H1 (cell line): ENCODE measurements at places on chromosomes 1 and 21. TPM values are rescaled to one million over a fixed set of nuclear protein-coding genes. Genes with fewer than 3 reads are reported as not detected.

The NTMT2 gene
- polyA plus RNA-seq = 0.17 and 0.38 TPM in 2 replicates

The TXNIP gene
- 33.4 and 56.8 TPM in 2 replicates for polyA plus RNA-seq

GRCh38 chr1:95308276-95309030 lies 74.4 kb downstream of the RWDD3 start:
- H3K27me3 ChIP-seq = no peaks in the 10 kb centered on the region
- peaks cover 10% of the 10 kb centered on the region for H3K4me1 ChIP-seq
- H3K36me3 ChIP-seq = no peaks in the 10 kb centered on the region
- H3K4me3 ChIP-seq = no peak overlapping the region

DNA sequence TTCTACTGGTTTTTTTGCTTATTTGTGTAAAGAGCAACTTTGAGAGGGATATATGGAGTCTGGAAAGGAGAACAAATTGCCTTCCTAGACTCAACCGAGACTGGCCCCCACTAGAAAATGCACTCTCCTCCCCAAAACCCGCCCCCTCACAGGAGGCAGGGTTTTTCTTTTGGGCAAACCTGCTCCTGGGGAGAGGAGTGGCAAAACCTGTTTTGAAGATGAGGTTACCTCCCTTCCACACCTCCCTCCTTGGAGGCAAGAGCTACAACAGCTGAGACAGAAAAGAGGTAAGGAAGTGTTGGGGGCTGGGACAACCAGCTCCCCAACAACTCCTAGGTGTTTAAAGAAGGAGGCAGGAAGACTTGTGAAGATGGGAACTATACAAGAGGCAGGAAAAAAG lies at the start of gene BNIPL:
Gene BNIPL (plus strand): TSS at position 231 of the 400 bp plus-strand sequence. CDS start 140 bp downstream, at position 371.
- no peaks in the 10 kb centered on the region for H3K27me3 ChIP-seq
- H3K4me3 ChIP-seq = peak within 1 kb of the TSS; percentile 41
- H3K27ac ChIP-seq = no peak within 1 kb of the TSS
- peaks cover 3% of the 10 kb centered on the region; the same call in 1 of the 2 replicates for H3K4me1 ChIP-seq

DNA sequence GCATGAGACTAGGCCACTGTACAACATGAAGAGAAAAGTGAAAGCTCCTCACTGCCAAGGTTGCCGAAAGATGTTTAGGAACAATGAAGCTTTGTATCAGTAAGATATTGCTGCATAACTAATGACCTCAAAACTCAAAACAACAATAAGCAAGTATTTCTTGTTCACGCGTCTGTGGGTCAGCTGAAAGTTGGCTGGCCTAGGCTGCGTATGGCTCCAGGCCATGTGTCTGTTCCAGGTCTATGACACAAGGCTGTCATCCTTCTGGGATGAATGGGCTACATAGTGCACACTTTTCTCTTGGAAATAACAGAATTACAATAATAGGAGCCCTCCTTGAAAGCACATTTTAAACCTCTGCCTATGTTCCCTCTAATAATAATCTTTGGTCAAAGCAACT lies 515.9 kb downstream of the PLPP3 start:
- no peaks in the 10 kb centered on the region for H3K27me3 ChIP-seq
- H3K4me3 ChIP-seq = no peak overlapping the region
- H3K27ac ChIP-seq = no peak overlapping the region
- H3K4me1 ChIP-seq = 0 out of 2 replicates have a peak, but pooled peaks cover 2% of the 10 kb centered on the region

The CYB561D1 gene
- 3.8 and 6.8 TPM in 2 replicates for polyA plus RNA-seq

DNA sequence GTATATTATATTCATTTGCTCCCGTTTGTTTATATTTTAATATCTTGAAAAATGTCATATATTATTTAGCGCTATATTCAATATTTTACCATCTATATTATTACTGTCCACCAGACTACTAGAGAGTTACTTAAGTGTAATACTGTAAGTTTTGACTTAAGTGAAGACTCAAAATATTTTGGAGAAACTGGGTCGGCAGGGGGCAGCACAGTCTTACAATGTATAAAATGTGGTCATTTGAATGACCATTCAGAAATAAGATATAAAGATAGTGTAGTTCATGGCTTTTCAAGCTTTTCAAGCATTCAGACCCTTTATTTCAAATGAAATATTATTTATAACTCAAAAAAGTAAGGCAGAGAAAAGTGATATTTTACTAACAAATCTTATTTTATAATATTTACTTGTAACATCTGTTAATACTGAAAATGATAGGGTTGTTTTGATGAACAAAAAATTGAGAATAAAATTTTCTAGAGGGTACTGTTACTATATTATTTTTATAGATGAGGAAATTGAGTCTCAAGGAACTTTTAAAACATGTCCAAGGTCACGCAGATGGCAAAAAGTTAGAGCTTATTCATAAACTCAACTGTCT lies 89.0 kb upstream of the SERTAD4 start:
- peak; percentile 77 for DNase-seq
- H3K27me3 ChIP-seq = no peaks in the 10 kb centered on the region
- H3K4me3 ChIP-seq = no peak overlapping the region
- no peaks in the 10 kb centered on the region for H3K4me1 ChIP-seq

GRCh38 chr1:212242985-212243308 lies 42.3 kb upstream of the PPP2R5A start:
- no peaks in the 10 kb centered on the region; the same call in 1 of the 2 replicates for H3K27me3 ChIP-seq
- H3K4me1 ChIP-seq = no peaks in the 10 kb centered on the region
- no peak overlapping the region for H3K4me3 ChIP-seq
- no peaks in the 10 kb centered on the region for H3K36me3 ChIP-seq
- no peak for DNase-seq
- H3K27ac ChIP-seq = no peak overlapping the region

GRCh38 chr1:152502496-152503180 lies 8.0 kb upstream of the LCE5A start:
- no peaks in the 10 kb centered on the region for H3K4me1 ChIP-seq
- H3K27me3 ChIP-seq = no peaks in the 10 kb centered on the region
- no peak overlapping the region for H3K4me3 ChIP-seq
- H3K27ac ChIP-seq = no peak overlapping the region

The GPA33 gene
- polyA plus RNA-seq = 0.67 and 0.74 TPM in 2 replicates

GRCh38 chr21:36321325-36322082 lies 1.5 kb downstream of the MORC3 start:
- DNase-seq = no peak
- H3K4me1 ChIP-seq = no peaks in the 10 kb centered on the region; the same call in 1 of the 2 replicates
- no peaks in the 10 kb centered on the region for H3K27me3 ChIP-seq
- H3K36me3 ChIP-seq = peaks cover 2% of the 10 kb centered on the region; the same call in 1 of the 2 replicates

DNA sequence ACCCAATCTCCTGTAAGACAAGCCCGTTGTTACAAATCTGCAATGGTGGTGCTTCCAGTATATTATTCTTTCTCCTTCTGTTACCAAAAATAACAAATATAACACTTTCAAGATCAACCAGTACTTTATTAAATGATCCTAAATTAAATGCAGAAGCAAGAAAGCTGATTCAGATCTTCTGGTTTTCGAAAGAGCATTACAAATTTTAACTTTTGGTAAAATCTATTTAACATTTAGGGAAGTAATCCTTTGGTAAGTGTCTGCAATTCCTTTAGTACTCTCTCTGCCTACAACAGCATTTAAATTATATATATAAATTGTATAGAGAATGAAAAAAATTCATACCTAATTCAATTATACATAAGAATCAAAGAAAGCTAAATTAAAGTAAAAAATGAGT lies 198.6 kb upstream of the HMCN1 start:
- H3K27ac ChIP-seq = no peak overlapping the region
- peaks cover 5% of the 10 kb centered on the region for H3K4me1 ChIP-seq
- no peaks in the 10 kb centered on the region for H3K36me3 ChIP-seq
- H3K4me3 ChIP-seq = no peak overlapping the region
- H3K27me3 ChIP-seq = 0 out of 2 replicates have a peak, but pooled peaks cover 3% of the 10 kb centered on the region

The CLEC20A gene
- polyA plus RNA-seq = not detected in 2 replicates

DNA sequence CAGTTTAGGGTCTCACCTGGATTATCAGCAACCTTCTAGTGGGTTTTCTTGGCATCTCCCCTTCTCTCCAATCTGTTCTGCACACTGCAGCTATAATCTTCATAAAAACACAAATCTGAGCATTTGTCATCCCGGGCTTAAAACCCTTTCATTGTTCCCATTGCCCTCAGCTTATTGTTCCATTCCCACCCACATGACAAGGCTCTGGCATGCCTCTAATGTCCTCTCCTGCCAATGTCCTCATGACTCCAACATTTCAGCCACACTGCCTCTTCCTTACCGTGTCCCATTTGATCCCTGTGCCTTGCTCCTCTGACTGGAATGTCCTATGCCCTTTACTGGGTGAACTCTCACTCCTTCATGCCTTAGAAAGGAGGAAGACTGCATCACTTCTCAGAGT lies 7.5 kb upstream of the DPH2 start:
- H3K27ac ChIP-seq = no peak overlapping the region
- H3K4me3 ChIP-seq = no peak overlapping the region
- H3K4me1 ChIP-seq = no peaks in the 10 kb centered on the region

The CFHR4 gene
- not detected in 2 replicates for polyA plus RNA-seq

DNA sequence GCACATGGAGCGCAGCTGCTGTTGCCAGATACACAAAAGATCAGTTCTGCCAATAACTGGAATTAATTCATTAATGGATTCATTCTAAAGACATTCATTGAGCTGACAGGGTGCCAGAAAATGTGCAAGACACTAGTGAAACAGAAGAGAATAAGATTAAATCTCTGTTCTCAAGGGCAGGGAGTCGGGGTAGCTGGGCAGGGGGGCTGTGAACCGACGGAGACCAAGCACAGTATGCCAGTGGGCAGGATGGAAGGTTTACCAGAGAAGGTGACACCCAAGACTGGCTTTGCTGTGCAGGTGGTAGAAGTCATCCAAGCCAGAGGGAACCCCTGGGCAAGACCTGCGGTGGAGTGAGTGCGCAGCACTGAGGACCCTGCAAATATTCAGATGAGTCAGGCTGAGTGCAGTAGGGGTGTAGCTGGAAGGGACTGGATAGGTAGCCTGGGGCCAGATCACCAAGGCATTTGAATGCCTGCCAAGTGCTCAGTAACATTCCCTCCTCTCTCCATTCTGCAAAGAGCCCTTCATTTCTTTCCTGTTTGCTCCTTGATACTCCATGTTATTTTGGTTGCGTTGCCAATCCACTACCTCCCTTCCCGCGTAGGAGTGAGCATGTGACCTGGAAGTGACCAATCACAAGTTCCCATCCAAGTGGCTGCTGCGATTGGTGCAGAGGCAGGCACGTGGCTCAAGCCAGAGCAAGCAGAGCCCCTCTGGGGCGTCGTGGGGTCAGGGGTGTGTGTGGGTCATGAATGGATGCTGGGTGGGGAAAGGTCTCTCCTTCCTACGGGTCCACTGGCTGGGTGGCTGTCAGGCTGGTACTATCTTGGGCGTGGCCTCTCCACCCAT lies 413.1 kb downstream of the PTPRU start:
- H3K27ac ChIP-seq = no peak overlapping the region
- H3K4me1 ChIP-seq = no peaks in the 10 kb centered on the region
- H3K36me3 ChIP-seq = no peaks in the 10 kb centered on the region

The FCGR3A gene
- polyA plus RNA-seq = not detected in 2 replicates

- no peak for DNase-seq
- H3K27ac ChIP-seq = no peak overlapping the region
- H3K27me3 ChIP-seq = no peaks in the 10 kb centered on the region
- no peaks in the 10 kb centered on the region for H3K36me3 ChIP-seq
- H3K4me1 ChIP-seq = no peaks in the 10 kb centered on the region
Observed at GRCh38 chr21:37944496-37944895, 28.2 kb upstream of the KCNJ6 start.

The CFHR1 gene
- not detected in 2 replicates for polyA plus RNA-seq

- peak overlapping the region; percentile 73 for H3K27ac ChIP-seq
- peak overlapping the region; percentile 74 for H3K4me3 ChIP-seq
- no peaks in the 10 kb centered on the region for H3K27me3 ChIP-seq
- DNase-seq = no peak
- 0 out of 2 replicates have a peak, but pooled peaks cover 8% of the 10 kb centered on the region for H3K36me3 ChIP-seq
Observed at GRCh38 chr1:39407896-39408640, 83.4 kb upstream of the BMP8A start.

DNA sequence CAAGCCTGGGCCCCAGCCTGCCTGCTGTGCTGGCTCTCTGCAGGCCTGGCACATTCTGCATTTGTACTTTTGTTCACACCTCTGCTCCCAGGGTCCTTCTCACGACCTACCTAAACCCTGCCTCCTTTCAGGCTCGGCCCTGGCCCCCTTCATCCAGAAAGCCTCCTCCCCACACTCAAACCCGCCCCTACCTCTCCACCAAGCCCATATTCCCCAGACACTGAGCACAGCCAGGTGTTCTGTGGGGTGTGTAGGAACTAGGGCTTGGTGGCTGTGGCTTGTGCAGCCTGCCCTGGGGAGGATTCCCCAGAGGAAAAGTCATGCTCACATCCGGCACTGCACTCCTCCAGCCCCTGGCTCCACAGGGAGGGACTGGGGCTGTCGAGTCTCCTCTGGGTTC lies 8.2 kb upstream of the MIXL1 start:
- peaks cover 2% of the 10 kb centered on the region for H3K4me1 ChIP-seq
- no peak overlapping the region for H3K4me3 ChIP-seq
- H3K36me3 ChIP-seq = no peaks in the 10 kb centered on the region
